ENCODE measurements at places on chromosomes 6 and 20.

DNA sequence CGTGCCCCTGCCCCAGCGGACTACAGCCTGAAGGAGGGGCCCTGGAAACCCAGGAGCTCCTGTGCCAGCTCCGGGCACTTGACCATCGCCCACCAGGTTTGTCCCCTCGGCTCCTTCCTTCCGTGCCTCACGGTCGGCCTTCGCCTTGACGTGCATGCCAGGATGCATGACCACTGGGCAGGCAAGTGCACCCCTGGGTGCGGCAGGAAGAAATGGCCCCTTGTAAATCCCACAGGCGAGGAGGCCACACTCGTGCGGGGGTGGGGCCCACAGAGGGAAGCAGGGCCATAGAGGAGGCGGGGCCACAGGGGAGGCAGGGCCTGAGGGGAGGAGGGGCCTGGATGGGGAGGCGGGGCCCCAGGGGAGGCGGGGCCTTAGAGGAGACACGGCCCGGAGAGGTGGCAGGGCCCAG lies 81.7 kb downstream of the YTHDF1 start:
- DNase-seq, result no peak

DNA sequence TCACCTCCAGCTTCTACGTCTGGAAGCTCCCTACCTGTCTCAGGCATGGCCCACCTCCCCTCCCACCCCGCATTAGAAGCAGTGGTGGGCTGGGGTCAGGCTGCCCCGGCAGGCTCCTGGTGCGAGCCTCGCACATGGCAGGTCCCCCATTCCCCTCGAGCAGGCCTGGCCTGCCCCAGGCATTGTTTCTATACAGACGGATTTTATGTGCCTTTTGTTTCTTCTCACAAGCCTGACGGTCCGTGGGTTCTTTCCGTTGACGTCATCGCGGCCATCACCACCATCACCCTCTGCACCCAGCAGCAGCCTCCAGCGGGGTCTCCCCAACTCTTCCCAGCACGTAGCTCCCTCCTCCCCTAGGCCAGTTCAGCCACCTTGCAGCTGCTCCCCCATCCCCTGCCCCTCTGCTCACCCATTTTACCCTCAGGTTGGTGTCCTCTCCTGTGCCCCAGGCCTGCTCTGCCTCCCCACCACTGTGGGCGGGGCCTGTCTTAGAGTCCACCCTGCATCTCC lies 4.6 kb downstream of the CST7 start:
- DNase-seq, result no peak

DNA sequence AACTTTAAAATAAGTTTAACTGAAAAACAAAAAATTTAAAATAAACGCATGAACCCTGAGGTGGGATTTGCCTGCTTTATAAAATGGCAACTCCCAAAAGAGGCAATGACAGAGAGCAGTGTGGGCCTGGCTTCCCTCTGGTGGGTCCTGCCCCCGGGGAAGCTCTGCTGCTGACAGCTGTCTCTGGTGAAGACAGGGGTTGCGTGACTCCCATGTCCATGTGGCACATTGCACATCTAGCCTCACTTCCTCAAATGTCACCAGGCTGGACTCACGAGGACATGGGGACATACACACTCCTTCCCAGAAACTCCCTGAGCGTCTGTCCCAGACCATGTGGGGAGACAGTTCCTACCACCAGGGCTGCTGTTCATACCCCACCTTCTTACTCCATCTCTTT lies 66.2 kb downstream of the ABHD12 start:
- no peak for DNase-seq

GRCh38 chr20:20455926-20456325 lies 88.0 kb downstream of the INSM1 start:
- DNase-seq, result no peak

- DNase-seq, result no peak
Observed at GRCh38 chr20:20517296-20517695, 149.4 kb downstream of the INSM1 start.

GRCh38 chr6:81067057-81067456 lies 685.4 kb downstream of the TENT5A start:
- DNase-seq, result no peak

DNA sequence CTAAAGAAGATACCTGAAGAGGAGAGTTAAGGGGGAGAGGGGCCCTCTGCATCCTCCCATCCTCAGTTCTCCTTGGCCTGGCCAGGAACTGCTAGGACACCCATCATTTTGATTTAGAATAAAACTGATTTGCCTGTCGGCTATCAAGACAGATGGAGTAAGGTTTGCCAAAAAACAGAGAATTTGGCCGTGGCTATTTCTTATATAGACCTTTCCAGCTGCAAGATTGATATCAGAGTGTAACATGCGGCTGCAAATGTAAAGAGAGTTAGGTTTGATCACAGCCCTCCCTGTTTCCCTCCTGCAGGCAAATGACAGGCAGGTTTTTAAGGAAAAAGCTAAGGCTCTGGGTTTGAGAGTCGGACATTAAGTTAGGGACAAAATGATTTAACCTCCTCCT lies 226.6 kb upstream of the TAB2 start:
- DNase-seq, result no peak

DNA sequence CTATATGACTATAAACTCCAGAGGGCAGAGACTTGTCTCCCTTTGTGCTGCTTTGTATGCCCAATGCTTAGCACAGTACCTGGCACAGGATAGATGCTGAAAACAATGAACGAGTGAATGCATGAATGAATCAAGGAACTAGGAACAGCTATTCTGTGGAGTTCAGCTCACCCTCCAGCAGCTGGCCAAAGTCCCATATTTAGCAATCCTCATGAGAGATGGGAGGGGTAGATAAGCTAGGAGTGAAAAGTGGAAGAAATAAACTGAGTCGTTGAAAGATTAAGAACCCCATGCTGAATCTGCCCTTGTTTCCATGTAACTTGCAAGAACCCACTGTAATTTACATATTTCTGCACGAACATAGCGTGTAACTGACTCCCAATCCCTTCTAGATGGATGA lies 106.5 kb downstream of the MAFB start:
- no peak for DNase-seq

DNA sequence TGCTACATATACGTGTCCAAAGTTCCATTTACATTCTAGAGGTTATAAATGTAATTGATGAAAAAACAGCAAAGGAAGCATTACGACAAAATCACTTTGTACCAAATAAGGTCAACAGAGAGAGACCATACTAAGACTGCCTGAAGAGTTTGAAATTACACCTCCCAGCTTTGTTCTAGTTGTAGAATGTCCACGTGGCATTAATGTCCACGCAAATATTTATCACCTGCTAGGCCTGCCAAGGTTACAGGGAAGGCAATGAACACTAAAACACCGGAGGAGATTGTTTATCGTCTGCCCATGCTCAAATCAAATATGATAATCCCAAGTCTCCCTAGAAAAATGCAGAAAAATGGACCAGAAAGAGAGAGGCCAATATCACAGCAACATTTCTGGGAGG lies 6.2 kb downstream of the RALGAPA2 start:
- DNase-seq, result no peak

- no peak for DNase-seq
Observed at GRCh38 chr6:112337209-112337638, 9.9 kb upstream of the RFPL4B start.

DNA sequence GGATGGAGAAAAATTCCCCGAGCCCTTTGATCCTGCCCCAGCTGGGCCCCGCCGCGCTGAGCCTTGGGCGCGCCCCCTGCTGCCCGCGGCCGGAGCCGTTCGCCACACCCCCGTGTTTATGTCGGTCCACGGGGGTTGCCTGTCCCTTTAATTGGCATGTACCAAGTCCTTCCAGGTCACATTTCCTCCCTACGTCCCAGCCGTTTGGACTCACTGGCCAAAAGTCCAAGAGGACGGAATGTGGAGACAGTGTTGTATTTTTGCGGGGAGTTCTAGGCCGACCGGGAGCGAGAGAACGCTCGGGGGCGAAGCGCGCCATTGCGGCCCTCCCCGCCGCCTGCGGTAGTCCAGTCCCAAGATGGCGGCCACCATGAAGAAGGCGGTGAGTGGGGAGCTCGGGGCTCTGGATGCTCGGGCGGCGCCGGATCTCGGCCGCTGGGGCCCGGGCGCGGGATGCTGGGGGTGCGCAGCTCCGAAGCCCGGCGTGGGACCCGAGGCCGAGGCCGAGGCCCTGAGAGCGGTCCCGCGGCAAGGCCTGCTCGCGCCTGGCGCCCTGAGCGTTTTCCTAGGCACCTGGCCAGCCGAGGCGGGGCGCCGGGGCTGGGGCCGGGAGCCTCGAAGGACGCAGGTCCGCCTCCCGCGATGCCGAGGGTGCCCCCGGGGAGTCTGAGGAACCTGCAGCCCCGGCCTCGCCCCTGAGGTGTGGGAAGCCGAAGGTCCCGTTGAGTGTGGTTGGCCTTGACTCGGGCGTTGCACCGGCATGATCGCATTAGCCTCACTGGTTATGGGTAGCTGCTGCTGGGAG lies at the start of gene PFDN4:
TSS of gene PFDN4 (plus strand) at position 345 of the 805 bp plus-strand sequence. CDS start at position 359, 14 bp downstream.
- peak; percentile 63 for DNase-seq

DNA sequence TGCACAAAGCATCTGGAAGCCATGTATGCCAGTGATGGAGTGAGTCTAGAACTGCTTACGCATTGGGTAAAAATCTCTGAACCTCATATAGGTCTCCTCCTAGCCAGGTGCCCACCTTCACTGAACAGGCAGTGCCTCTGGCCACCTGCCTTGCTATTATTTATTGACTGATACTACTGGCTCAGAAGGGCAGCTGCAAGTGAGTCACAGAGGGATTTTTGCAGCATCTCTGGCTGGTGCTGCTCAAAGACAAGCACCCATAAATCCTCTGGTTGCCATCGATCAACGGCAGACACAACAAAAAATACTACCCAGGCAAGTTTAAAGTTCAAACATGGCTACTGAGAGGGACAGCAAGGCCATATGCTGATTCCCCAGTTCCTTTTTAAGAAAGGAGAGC lies 279.4 kb downstream of the UBE3D start:
- DNase-seq, result no peak

- no peak for DNase-seq
Observed at GRCh38 chr6:69368613-69369012, 428.2 kb downstream of the LMBRD1 start.

DNA sequence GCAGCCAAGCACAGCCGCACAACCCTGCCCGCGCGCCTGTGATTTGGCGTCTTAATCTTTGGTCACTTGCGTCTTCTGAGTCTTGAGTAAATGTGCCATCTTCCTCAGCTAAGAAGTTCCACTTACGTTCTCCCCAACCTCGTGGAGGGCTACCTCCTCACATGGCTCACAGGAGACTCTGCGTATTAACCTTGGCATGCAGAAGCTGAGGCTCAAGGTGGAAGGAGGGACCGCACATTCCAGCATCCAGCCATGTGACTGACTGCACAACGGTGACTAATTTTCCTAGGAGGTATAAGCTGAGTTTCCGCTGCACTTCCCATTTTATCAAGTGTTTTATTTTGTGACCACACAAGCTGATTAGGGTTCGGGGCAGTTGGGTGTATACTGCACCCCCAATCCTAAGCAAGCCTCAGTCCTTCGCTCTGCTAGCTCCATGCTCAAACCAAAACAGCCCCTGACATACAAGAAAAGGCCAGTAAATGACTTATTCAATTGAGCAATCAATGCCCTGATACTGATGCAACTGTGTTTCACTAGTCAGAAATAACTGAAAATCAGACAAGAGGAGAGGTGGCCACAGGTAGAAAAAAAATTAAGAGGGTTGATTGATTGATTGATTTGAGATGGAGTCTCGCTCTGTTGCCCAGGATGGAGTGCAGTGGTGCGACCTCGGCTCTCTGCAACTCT lies 7.0 kb downstream of the BEND3 start:
- DNase-seq, result no peak

- DNase-seq, result no peak
Observed at GRCh38 chr6:111813237-111813636, 60.0 kb downstream of the FYN start.

- no peak for DNase-seq
Observed at GRCh38 chr6:20433321-20433720, 31.6 kb downstream of the E2F3 start.

GRCh38 chr6:108742041-108742440 lies 106.2 kb upstream of the ARMC2 start:
- no peak for DNase-seq

DNA sequence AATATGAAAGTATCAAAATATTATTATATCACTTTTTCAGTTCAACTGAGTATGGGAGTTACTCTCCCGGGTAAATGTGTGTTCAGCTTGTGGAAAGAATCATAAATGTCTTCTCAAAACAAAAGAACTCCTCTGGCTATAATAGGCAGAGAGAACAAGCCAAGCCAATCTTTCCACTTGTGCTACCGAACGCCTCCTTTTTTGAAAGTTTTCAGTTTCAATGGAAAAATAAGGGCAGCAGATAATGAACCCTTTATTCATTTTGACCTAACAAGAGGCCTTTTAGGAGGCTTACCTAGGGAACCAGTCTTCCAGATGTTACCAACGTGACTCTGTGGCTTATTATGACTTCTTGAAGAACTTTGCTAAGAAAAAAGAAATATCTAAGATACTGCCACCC lies 67.5 kb downstream of the PDE7B start:
- DNase-seq, result no peak

DNA sequence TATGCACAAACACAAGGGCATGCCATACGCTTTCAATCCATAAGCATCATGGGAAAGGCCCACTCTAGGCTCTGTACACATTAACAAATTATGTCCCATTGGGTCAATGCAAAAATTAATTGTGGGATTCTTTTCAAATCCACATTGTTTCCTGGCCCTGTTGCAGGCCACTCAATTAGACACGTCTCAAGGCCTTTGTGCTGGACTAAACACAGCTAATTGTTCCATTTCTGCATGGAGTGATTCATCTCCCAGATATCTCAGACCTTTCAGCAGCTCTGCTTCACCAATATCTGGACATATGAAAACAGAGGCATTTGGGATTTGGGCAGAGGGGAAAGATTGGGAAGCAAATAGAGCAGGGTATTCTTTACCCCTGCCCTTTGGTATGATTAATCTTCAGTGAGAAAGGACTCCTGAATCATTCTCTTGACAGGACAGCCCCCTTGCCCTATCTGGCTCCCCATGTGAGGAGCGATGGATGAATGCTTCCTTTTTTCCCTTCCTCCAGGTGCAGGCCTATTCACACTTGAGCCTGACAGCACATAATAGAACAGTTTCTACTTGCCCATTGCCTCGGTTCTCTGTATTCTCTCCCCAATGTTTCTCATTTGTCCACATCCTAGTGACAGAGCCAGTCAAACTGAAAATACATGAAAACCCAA lies 547.6 kb downstream of the HAO1 start:
- no peak for DNase-seq

GRCh38 chr6:16956361-16956760 lies 145.5 kb upstream of the STMND1 start:
- DNase-seq, result no peak

- no peak for DNase-seq
Observed at GRCh38 chr6:37838219-37838921, 18.8 kb downstream of the ZFAND3 start.

DNA sequence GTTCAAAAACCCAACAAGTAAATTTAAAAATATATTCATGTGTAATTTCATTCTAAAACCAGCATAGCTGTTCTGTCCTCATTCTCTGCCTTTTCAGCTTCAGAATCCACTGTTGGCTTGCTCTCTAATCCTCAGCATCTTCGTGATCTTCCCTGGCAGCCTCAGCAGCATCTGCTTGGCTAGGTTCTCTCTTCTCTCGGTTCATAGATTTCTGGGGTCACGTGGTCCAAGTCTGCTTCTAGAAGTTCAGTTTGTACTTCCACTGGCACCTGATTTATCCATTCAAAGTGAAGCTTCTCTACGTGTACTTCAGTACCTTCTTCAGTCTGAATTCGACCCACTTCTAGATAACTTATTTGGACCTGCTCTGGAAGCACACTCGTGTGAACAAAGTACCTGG lies 245.7 kb downstream of the EPM2A start:
- DNase-seq, result no peak

GRCh38 chr6:3620937-3621336 lies 130.6 kb downstream of the PXDC1 start:
- DNase-seq, result no peak
